ENCODE measurements at places on chromosomes 1 and 21.

GRCh38 chr1:20511518-20512428, 3.8 kb upstream of the MUL1 start:
- no peak for DNase-seq

- DNase-seq: no peak
These were observed 63.9 kb downstream of the SDC3 start for GRCh38 chr1:30844631-30845030.

GRCh38 chr1:16498573-16499413, 15.3 kb downstream of the RNU1-1 start:
- DNase-seq: peak; percentile 78

- no peak for DNase-seq
These were observed 22.9 kb downstream of the SERPINC1 start for GRCh38 chr1:173894189-173894588.

DNA sequence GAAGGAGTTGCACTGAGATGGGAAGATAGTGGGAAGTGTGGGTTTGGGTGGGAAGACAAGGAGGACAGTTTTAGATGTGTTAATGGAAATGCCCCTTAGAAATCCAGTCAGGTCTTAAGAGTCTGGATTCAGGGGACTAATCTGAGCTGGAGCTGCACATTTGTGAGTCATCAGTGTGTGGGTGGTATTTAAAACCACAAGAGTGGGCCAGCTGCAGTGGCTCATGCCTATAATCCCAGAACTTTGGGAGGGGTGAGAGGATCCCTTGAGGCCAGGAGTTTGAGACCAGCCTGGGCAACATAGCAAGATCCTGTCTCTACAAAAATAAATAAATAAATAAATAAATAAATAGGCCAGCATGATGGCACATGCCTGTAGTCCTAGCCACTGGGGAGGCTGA, 40.9 kb upstream of the SLC6A9 start:
- no peak for DNase-seq

GRCh38 chr1:17167041-17167785, 37.7 kb upstream of the PADI1 start:
- DNase-seq: no peak

DNA sequence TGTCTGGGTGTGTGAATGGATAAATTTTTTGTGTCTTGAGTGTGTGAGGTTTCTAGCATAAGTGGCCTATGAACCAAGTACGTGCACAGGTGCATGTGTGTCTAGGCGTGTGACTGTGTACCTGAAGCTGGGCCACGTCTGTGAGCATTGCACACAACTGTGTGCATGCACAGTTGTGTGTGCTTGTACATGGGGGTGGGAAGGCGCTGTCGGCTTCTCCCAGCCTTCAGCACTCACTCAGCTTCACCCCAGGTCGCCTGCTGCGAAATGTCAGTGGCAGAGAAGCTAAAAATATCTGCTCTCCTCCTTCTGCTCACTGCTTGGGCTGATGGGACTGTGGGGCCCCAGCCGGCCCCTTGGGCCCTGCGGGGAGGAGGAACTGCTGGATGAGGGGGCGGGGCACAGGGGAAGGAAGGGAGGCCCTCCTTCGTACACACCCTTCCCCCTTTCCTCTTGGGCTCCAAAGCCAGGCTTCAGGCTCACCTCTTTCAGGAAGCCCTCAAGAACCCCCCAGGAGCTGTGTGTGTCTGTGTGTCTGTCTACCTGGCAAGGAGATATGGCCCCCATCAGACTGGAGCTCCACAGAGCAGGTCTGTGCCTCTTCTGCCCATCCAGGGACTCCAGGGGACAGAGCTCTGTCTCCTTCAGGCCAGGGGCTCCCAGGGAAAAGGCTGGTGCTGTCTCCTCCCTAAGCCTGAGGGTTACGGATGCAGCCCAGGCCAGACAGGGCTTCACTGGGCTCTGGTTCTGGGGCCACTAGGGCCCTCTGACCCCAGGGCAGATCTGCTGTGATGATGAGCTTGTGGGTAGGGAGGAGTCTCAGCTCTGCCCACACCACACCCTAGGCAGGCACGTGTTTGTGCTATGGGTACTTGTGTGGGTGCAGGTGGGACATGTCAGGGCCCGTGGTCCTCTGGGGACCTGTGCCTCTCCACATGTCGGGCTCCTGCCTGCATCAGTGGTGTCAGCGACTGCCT, 35.6 kb upstream of the WASF2 start:
- no peak for DNase-seq

- peak; percentile 52 for DNase-seq
These were observed at the start of gene PATJ for GRCh38 chr1:61741711-61742619. Gene PATJ, plus strand, starts transcription at chr1:61742480. Its CDS starts 20,413 bp downstream, at chr1:61762893.

- DNase-seq: no peak
These were observed 386.3 kb downstream of the DISC1 start for GRCh38 chr1:232012773-232013386.

GRCh38 chr1:178774263-178774662, 49.2 kb downstream of the RALGPS2 start:
- no peak for DNase-seq

GRCh38 chr1:26717017-26717491, 21.2 kb downstream of the ARID1A start:
- DNase-seq: no peak

DNA sequence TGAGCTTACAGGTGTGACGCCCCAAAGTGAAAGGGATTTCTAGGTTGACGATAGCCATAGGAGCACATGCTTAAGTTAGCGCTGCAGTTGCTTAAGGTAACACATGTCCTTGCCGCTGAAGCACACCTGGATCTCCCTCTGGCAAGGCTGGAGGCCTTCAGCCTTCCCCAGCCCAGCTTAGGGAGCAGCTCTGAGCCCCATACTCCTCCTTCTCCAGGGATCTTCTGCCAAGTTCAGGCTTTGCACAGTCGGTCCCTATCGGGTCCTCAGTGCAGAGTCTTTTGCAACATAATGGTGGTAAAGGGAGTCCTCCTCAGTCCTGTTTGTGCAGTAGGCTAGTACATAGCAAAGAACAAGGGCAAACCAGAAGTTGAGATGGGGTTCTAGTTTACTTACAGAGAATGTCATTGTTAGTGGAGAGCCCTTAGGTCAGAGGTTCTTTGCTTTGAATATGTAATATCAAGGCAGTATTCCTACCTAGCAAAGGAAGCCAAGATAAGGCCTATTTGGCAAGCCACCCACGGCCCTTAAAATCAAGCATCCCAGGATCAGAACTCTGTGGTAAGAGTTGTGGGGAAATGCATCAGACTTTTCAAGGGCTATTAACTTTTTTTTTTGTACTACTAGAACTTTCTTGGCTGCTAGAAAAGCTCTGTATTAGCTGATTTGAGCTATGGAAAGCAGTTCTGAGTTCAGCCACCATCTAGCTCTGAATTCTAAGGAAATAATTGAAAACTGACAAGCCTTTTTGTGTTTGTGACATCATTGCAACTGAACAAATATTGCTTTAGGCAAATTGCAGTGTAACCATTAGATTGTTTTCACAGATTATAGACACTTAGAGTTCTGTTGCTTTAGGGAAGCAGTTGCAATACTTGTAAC, 1.4 kb downstream of the EVA1C start:
- no peak for DNase-seq

- no peak for DNase-seq
These were observed 2.3 kb upstream of the MXRA8 start for GRCh38 chr1:1360506-1361169.

DNA sequence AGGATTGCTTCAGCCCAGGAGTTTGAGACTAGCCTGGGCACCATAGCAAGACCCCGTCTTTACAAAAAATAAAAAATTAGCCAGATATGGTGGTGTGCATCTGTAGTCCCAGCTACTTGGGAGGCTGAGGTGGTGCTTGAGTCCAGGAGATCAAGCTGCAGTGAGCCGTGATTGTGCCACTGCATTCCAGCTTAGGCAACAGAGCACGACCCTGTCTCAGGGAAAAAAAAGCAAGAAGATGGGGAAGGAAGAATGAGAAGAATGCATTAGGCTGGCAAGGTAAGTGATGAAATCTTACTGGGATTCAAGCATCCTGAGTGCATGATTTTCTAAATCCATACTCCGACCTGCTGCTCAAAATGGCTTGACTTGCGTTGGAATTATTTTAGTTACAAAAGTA, 6.8 kb downstream of the PCP4L1 start:
- DNase-seq: no peak

DNA sequence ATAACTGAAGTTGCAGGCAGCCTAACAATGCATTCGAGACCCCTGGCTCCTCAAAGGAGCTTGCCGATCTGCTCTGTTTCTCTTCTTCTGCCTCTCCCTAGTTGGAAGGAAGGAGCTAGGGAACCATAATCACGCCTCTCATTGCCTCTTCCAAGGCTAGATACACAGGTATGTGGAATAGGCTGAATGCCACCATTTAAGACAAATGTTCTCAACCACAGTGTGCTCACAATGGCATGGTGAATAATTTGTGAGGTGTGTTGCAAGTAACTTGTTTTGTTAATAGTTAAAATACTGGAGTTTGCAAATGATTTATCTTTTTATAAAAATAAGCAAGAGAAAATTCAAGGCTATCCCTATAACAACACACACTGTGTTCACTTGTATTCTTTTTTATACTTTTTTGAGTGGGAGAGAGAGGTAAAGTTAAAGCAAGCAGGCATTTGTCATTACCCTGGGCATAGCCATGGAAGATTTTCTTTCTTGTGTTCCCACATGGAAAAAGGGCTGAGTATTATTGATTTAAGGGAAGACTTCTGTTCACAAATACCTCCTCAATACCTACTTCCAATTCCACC, 45.4 kb upstream of the SYT6 start:
- DNase-seq: no peak

- no peak for DNase-seq
These were observed 3.4 kb upstream of the FAM131C start for GRCh38 chr1:16076865-16077238.

DNA sequence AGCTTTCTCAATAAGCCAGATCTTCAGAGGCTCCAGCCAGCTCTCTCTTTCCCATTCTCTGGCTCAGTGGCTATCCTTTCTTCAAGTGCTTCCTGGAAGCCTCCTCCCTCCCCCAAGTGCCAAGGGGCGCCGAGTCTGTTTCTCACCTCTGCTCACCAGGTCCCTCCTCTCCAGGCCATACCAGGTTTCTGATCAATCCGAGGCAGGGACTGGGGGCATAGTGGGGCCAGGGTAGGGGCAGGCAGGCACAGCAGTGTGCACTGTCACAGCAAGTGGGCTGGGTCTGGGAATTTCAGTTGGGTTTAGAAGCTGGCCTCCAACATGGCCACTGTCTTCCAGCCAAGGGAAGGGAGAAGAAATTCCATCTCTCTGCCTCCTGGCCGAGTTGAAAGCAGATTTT, 56.5 kb downstream of the NAV1 start:
- DNase-seq: no peak

DNA sequence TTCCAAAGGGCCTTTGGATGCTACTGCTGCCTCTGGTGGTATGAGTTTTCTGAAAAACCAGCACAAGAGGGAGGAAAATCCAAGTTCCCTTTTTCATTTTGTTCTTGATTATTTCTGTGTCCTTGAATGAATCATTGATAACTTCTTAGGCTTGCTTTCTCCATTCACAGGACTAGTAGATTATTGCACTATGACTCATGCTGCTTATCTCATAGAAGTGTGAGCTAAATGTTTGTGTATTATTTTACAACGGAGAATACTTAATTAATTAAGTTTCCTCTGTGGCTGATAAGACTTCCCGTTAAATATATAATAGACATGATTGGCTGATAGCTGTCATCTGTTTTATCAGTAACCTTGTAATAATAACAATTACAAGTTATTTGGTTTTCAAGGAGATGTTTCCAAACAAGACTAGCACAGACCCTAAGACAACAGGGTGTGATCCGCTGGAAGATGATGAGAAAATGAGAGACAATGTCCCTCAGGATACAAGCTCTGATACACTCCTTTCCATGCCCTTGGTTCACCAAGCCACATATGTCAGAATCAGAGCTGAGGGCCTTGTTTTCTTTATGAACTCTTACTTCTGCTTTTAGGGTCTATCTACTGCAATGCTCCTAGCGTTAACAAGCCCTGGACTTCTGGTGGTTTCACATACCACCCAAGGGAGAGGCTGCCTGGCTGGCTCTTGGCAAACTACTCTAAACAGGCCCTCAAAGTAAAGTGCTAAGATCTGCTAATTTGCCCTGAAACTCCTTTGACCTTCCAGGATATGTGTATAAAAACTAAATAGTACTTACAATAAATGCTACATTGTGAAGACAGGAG, 1078.3 kb downstream of the TTLL7 start:
- no peak for DNase-seq

DNA sequence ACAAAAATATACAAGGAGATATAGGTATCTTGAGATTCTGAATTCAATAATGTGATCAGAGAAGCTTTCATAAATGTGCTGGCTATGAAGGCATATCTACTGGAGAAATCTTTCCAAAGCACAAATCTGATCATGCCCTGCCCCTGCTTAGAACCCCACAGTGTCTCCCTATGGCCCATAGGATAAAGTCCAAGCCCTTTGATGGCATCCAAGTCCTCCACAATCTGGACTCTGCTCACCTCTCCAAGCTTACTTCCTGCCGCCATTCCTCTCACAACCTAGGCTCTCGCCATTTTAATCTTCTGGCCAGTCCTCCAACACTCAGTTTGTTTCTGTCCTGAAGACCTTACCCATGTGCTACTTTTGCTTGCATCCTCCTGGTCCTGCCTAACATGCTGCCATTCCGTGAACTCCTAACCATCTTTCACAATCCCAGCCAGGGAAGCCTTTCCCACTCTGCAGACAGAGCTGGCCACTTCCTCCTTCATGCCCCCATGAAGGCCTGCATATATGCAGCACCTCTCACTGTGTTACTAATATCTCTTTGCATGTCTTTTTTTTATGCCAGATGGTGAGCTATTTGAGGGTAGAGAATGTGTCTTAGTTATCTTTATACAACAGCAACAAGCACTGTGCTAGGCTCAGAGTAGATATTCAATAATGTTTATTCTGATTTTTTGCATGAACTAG, 5.6 kb upstream of the ATP1A1 start:
- DNase-seq: no peak

DNA sequence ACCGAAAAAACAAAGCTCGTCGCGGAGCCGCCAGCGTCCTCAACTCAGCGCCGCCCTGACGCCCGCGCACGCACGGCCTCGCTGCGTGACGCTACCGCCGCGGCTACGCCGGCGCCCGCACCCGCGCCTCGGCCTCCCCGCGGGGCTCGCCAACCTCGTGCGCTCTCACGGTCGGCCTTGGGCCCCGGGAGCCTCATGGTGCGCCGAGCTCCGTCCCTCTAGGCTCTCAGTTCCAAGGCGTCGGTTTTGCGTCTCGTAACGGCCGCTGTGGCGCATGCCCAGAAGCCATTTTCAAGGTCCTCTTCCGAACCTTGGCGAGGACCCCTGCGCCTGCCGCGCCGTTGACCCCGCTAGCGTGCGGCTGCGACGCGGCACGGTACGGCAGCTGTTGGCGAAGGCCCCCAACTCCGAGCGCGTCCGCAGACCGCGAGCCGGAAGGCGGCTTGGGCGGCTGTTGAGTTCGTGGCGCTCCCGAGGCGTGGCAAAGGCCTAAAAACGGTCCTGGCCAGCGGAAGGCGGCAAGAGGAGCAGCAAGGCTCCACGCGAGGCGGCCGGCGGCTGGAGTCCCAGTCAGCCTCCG, at the start of gene HENMT1:
HENMT1 (minus strand) TSS at position 64 of the 580 bp plus-strand sequence. CDS start 1,209 bp downstream, outside the sequence.
- DNase-seq: peak; percentile 63

- no peak for DNase-seq
These were observed 80.7 kb downstream of the DHRS3 start for GRCh38 chr1:12537294-12537693.

GRCh38 chr1:93705892-93706500, 24.4 kb upstream of the BCAR3 start:
- no peak for DNase-seq

GRCh38 chr1:58436615-58437297, 109.8 kb downstream of the OMA1 start:
- DNase-seq: no peak
